AG10803 (cell line): ENCODE measurements at places on chromosomes 1 and 21.
A peak's percentile ranks its signal among the peaks of the same experiment; 100 is the strongest.

GRCh38 chr1:67908250-67908936 lies 75.1 kb upstream of the GNG12 start:
- no peak for DNase-seq

DNA sequence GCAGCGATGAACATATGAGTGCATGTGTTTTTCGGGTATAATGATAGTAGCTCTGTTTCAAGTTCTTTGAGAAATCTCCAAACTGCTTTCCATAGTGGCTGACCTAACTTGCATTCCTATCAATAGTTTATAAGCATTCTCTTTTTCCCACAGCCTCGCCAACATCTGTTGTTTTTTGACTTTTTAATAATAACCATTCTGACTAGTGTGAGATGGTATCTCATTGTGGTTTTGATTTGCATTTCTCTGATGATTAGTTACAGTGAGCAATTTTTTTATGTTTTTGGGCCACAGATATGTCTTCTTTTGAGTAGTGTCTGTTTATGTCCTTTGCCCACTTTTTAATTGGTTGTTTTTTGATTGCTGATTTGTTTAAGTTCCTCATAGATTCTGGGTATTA lies 10.6 kb upstream of the RUNX1 start:
- DNase-seq, result peak; percentile 85

DNA sequence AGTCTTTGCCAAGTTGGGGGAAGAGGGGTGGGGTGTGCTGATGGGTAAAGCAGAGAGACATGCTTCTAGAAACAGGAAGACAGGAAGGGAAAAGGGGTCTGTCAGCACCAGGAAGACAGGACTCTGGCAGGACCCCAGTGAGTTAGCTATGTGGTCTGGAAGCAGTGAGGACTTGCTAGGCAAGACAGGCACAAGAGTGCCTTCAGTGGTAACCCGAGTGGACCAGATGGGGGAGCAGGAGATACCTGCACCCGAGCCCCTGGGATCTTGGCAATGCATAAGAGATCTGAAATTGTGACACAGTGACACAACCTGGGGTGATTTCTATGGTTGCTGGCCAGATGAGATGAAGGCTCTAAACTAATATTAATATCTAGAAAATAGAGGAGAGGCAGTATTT lies 7.0 kb downstream of the TLR5 start:
- no peak for DNase-seq

GRCh38 chr1:208273386-208274017 lies 29.3 kb upstream of the PLXNA2 start:
- no peak for DNase-seq

- no peak for DNase-seq
Measured at GRCh38 chr1:247437551-247438505, 20.1 kb downstream of the OR2B11 start.

GRCh38 chr1:216310776-216311175 lies 112.5 kb downstream of the USH2A start:
- peak; percentile 4 for DNase-seq

DNA sequence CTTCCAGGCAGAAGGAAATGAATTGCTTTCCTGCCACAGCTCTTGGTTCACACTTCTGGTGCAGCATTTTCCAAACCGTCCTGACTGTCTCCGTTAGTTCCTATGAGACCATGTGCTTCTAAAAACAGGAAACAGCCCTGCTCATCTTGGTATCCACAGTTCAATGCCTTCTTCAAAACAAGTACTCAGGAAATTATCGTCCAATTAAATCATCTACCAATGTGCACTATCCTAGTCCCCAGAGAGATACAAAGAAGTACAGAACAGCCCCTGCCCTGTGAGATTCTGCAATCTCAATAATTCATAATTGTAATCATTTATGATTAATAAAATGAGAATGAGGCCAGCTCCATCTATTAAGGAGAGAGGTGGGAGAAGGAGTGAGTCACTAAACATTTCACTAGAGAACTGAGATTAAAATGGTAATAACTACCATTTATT lies 11.2 kb downstream of the CLEC20A start:
- DNase-seq, result no peak

- DNase-seq, result peak; percentile 19
Measured at GRCh38 chr1:218933513-218933912, 240.2 kb upstream of the LYPLAL1 start.

DNA sequence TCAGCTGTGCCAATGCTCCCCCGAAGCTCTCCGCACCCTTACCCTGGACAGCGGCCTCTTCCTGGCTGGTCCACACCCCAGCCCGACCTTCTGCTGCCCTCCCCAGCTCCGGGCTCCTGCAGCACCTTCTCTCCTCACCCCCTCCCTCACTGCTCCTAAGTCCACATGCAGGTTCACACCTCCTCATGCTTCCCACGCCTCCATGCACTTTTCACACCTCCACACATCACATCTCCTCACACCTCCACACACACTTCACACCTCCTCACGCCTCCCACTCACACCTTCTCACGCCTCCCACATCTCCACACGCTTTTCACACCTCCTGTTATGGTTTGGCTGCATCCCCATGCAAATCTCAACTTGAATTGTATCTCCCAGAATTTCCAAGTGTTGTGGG lies 18.9 kb downstream of the GPR137B start:
- no peak for DNase-seq

- DNase-seq, result no peak
Measured at GRCh38 chr1:205416322-205416721, 5.5 kb downstream of the LEMD1 start.

DNA sequence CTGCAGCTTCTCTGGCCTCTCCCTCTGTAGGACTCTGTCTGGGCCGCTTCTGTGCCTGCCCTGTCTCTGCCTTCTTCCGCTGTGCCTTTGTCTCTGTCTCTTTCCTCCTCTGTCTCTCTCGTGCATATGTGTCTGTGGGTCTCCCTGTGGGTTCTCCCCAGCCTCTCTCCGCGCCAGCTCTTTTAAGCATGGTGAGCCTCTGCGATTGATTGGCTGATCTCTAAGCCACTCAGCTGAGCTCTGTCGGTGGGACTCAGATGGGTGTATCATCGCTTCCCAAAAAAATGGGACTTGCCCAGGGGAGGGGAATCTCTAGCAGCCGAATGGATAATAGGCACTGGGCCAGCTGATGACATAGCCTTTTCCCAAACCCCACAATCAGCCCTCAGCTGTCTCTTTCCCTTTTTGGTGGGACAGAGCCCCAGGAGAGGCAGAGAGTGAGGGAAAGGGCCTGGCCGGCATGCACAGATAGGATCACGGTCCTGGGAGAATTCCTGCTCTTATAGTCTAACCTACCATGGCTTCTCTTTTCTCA lies at the start of gene ADAMTS4:
TSS of gene ADAMTS4 (minus strand) at position 158 of the 535 bp plus-strand sequence. CDS start 427 bp downstream, outside the sequence.
- peak; percentile 90 for DNase-seq

DNA sequence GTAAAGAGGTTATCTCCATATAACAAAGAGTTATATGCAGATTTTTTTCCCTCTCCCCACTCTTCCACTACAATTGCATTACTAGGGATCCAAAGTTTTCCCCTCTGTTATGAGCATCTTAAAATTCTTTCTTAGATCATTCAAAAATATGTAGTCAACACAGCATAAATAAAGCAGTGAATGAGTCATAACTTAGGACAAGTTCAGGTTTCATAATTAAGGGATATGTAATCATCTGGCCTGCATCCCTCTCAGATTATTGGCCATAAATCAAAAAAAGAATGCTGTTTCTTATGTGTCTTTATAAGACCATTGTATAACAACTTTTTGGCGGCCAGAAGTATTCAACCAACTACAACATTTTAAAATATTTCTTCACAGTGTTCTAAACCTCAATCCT lies 1526.1 kb downstream of the KCNT2 start:
- DNase-seq, result no peak

DNA sequence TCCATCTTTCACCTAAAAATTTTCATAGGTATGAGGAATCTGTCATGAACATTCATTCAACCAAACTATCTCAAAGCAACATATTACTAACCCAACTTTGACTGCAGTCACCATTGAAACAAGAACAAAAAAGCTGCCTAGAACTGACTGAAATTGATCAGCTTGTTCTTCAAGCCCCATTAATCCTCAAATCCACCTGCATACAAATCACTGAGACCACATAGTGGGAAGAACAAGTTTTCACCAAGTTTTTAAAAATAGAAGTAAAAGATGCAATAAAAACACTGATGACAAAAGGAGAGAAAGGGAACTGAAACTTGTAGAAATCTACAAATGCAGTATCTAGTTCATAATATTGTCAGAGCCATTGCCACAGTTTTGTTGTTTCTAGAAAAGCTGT lies 6.1 kb downstream of the SORT1 start:
- no peak for DNase-seq

- peak; percentile 60 for DNase-seq
Measured at GRCh38 chr1:227299241-227299627, 19.1 kb downstream of the CDC42BPA start.

DNA sequence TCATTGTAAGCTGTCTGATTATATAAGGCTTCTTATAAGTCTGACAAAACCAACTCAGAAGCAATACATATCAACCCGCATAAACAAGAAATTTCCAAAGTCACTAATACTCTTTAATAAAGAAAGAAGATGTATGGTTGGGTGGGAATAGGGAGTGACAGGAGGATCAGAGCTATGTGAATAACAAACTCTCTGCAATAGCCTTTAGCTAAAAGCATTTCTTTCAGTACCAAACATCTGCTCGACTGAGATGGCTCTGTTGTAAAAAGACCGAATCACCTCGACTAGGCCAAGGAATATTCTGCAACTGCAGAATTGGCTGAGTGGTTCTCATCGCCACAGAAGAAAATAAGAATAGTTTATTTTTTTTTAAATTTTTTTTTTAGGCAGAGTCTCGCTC lies 39.3 kb upstream of the MUTYH start:
- no peak for DNase-seq

- DNase-seq, result peak; percentile 79
Measured at GRCh38 chr1:27145934-27146354, 9.0 kb downstream of the SLC9A1 start.

DNA sequence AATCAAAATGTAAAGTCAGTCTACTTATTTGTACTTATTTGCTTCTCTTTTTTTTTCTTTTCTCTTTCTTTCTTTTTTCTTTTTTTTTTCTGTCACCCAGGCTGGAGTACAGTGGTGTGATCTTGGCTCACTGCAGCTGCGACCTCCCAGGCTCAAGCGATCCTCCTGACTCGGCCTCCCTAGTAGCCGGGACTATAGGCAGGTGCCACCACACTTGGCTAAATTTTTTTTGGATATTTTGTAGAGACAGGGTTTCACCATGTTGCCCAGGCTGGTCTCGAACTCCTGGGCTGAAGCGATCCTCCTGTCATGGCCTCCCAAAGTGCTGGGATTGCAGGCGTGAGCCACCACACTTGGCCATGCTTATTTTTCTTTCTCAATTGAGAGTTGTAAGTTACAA lies 98.8 kb upstream of the ZBTB40 start:
- DNase-seq, result no peak

- peak; percentile 41 for DNase-seq
Measured at GRCh38 chr1:53046930-53047329, 15.1 kb upstream of the PODN start.

GRCh38 chr1:51290489-51290847 lies 39.9 kb downstream of the TTC39A start:
- DNase-seq, result no peak

- DNase-seq, result no peak
Measured at GRCh38 chr1:1169429-1170214, 4.1 kb upstream of the TTLL10 start.

- peak; percentile 20 for DNase-seq
Measured at GRCh38 chr1:234498448-234499118, 19.6 kb upstream of the TARBP1 start.

DNA sequence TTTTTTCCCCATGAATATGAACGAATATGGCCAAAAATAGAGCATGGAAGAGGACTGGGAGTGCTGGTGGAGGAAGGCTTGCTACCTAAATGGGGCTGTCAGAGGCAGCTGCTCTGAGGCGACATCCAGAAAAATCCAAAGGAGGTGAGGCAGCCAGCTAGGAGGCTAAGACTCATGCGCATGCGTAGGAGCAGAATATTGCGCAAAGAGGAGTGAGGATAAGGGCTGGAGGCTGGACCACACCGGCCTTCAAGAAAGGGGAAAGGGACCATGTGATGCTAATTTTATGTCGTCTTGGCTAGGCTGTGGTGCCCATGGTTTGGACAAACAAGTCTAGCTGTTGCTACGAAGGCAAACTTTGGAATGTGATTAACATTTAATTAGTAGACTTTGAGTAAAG lies 30.5 kb downstream of the HEYL start:
- DNase-seq, result no peak

DNA sequence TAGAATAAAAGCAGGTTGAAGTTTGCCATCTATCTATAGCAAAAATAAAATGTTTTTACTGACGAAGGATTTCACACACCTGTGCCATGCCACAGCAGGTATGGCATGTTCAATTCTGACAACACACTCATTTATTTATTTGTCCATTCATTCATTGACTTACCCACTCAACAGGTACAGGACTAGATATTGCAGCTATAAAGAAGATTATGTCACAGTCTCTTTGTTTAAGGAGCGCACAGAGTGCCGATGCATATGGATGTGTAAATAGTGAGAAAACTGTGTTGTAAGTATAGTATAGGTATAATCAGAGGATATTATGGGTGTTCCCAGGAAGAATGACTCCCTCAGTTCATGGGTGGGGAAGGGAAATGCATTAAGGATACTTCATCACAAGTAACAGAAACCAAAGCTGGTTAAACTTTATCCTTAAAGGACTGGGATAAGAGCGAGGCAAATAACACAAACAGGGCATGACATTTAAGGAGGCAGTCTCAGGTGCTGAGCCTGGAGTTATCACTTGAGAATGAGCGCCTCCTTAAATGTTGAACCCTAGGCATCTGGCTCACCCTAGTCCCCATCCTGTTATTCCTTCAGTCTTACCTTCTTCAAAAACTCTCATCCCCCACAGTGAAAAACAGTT lies 7.9 kb upstream of the ZRANB2 start:
- DNase-seq, result no peak

DNA sequence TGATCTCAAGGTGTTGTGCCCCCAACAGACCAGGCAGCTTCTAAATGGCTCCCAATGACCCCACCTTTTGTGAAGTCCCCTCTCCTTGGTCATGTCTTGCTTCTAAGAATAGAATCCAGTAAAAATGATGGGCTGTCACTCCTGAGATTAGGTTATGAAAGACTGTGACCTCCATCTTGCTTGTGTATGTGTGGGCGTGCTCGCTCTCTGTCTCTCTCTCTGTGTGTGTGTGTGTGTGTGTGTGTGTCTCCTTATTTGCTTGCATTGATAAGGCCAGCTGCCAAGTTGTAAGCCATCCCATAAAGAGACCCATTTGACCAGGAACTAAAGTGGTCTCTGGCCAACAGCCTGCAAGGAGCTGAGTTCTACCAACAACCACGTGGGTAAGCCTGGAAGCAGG lies 22.9 kb upstream of the TMEM51 start:
- DNase-seq, result no peak

- DNase-seq, result no peak
Measured at GRCh38 chr1:41003127-41003639, 18.3 kb downstream of the SLFNL1 start.

- DNase-seq, result no peak
Measured at GRCh38 chr1:94120991-94121390, at the start of gene ABCA4. Gene ABCA4 (minus strand): TSS chr1:94121148. CDS start chr1:94121045, 103 bp downstream.

GRCh38 chr1:81840805-81841204 lies 40.1 kb downstream of the ADGRL2 start:
- no peak for DNase-seq

GRCh38 chr21:26212220-26212619 lies 41.6 kb upstream of the APP start:
- no peak for DNase-seq

GRCh38 chr1:58884706-58885661 lies 101.1 kb upstream of the JUN start:
- DNase-seq, result no peak
